ENCODE measurements at places on chromosomes 1 and 21. TPM values are rescaled to one million over a fixed set of nuclear protein-coding genes. Genes with fewer than 3 reads are reported as not detected.

The FCRL5 gene
- not detected for total RNA-seq

The PDC gene
- not detected for total RNA-seq

The FCMR gene
- 0.23 TPM for total RNA-seq

GRCh38 chr1:228094432-228095016 lies 8.6 kb downstream of the C1orf35 start:
- DNase-seq, result no peak

- no peak for DNase-seq
These were observed 6.8 kb downstream of the FUBP1 start for GRCh38 chr1:77972080-77972479.

- DNase-seq, result no peak
These were observed 69.3 kb downstream of the RBM11 start for GRCh38 chr21:14285147-14285761.

The OR2T35 gene
- total RNA-seq, result not detected

GRCh38 chr1:154964359-154964758 lies 2.8 kb upstream of the PYGO2 start:
- no peak for DNase-seq

The HTR1D gene
- total RNA-seq, result 3.1 TPM

DNA sequence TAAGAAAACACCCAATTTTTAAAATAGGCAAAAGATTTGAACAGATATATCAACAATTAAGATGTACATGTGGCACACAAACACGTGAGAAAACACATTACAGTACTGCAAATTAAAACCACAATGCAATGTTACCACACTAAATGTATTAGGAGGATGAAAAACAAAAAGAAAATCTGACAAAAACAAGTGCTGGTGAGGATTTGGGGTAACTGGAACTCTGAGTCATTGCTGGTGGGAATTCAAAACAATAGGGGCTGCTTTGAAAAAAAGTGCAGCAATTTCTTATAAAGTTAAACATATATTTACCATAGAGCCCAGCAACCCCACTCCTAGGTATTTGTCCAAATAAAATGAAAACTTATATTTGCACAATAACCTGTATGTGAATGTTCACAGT lies 614.1 kb downstream of the SMYD3 start:
- no peak for DNase-seq

DNA sequence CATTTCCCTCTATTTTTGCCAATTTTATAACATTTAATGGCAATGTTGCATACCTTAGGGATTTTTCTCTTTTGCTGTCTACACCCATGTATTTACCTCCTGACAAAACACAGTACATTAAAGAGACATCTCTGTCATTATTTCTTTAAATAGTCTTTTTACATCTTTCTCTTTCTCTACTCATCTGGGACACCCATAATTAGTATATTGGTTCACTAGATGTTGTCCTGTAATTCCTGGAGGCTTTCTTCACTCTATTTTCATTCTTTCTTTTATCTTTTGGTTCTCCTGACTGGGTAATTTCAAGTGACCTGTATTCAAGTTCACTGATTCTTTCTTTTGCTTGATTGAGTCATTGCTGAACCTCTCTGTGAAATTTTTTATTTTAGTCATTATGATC lies 74.3 kb downstream of the FCRL5 start:
- DNase-seq, result no peak

The NBPF12 gene
- 2.8 TPM for total RNA-seq

DNA sequence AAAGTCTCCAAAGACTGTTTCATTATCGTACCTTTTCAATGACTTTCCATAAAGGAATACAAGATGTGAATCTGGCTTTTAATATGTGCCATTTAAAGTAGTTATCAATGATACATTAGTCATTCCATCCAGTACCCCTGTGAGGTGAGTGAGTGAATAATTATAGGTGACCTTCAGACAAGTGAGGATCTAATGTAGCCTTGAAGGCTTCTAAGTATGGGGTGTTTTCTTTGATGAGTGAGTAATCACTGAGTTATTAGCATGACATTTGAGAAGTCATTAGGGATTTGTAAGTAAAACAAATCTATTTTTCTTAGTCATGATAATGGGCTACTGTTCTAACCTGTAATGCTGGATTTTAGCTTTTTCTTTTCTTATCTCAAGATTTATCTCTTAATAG lies 831.4 kb downstream of the ADGRL2 start:
- DNase-seq, result peak; percentile 4

- DNase-seq, result peak; percentile 23
These were observed 235.4 kb downstream of the HMCN1 start for GRCh38 chr1:185969524-185969991.

All from Daoy (cell line).